Gastroesophageal sphincter (tissue), 4 donors: ENCODE measurements at places on chromosomes 2 and 18. TPM values are rescaled to one million over a fixed set of nuclear protein-coding genes. Genes with fewer than 3 reads are reported as not detected.

GRCh38 chr2:217658806-217659205 lies 344.0 kb downstream of the TNS1 start:
- no peak for ATAC-seq

GRCh38 chr2:112705575-112705974 lies 15.2 kb upstream of the NT5DC4 start:
- ATAC-seq: no peak

DNA sequence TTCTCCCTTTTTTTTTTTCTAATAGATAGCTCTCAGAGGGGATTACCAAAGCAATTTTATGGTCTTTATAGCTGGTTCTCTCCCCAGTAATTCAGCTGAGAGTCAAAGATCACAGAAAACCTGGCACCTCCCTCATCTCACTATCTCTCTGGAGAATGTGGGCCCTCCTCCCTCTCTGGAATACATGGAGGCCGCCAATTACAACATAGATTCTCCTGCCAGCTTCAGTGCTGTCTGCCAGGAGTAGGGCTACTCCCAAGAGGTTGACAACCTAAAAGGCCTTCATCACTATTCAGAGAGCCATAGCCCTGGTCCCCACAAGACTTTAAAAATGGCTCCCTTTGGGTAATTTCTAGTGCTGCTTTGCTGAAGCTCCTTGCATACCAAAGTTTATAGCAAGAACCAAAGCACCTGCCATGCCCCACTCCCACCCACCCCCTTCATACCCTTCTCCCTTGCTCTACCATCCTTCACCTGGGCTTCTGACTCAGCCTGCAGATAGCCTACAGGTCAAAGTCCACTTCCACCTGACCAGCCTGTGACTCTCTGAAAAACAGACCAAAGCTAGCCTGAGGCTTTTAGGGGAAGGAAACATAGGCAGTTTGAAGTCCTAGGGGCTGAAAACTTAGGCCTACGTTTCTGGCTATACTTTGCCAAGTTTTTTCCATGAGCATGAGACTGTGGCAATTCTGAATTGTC lies 472.3 kb downstream of the TNS1 start:
- ATAC-seq: no peak

DNA sequence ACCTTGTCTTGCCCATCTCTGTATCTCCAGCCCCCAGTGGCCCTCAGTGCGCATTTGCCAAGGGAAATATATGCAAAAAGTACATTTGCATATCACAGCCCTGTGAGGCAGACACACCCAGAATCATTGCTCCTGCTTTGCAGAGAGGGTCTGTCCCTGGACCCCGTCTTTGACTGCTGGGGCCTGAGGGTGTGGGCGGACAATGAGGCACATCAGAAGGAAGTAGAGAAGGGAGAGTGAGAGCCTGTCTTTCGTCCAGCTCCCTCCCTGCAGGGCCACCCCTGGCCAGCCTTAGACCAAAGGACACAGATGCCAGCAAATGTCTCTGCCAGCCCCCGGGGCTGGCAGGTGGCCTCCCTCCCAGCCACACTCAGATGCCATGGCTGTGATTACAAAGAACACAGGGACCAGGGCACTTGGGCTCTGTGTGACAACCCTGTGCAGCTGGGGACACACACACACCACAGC lies 516.2 kb upstream of the MYT1L start:
- no peak for ATAC-seq

DNA sequence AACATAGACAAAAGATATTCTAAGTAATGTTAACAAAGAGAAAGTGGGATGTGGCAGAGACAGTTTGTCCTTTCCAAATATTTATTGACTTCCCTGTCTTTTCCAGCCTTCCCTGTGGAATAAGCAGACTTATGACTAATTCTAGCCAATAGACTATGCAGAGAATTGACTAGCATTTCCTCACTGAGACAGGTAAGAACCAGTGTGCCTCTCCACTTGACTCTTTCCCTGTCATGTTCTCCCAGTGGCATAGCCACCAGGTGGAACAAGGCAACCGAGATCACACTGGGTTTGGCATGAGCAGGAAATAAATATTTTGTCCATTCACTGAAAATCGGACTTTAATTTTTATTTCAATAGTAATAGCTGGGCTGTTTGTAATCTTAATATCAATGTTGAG lies 168.1 kb upstream of the CTAGE1 start:
- ATAC-seq: no peak

GPAT2 gene
- 8.4 TPM for total RNA-seq

DNA sequence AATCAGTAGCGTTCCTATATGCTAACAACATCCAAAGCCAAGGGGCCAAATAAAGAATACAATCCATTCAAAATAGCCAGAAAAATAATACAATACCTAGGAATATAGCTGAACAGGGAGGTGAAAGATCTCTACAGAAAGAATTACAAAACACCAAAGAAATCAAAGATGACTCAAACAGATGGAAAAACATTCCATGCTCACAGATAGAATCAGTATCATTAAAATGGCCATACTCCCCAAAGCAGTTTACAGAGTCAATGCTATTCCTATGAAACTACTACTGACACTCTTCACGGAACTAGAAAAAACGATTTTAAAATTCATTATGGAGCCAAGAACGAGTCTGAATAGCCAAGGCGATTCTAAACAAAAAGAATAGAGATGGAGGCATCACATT lies 57.4 kb downstream of the CCBE1 start:
- no peak for ATAC-seq

C2orf66 gene
- not detected for total RNA-seq

DNA sequence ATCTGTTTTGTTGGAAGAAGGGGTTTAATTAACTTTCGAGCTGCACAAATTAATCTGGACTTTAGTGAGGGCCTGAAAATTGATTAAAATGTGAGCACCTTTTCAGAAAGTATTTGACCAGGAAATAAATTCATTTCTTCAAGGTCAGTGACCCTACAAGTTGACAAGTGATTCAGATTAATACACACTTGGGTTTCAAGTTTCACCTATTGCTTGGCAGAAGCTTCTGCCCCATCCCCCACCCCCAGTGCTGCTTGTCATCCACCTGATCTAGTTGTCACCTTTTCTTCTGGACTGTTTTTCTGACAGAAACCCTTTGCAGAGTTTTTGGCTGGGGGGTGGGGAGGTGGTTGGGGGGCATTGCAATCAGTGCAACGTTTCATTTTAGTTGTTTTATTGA lies 46.2 kb downstream of the RPRM start:
- no peak for ATAC-seq

- no peak for ATAC-seq
Measured at GRCh38 chr2:231139796-231140195, 15.0 kb upstream of the HTR2B start.

DNA sequence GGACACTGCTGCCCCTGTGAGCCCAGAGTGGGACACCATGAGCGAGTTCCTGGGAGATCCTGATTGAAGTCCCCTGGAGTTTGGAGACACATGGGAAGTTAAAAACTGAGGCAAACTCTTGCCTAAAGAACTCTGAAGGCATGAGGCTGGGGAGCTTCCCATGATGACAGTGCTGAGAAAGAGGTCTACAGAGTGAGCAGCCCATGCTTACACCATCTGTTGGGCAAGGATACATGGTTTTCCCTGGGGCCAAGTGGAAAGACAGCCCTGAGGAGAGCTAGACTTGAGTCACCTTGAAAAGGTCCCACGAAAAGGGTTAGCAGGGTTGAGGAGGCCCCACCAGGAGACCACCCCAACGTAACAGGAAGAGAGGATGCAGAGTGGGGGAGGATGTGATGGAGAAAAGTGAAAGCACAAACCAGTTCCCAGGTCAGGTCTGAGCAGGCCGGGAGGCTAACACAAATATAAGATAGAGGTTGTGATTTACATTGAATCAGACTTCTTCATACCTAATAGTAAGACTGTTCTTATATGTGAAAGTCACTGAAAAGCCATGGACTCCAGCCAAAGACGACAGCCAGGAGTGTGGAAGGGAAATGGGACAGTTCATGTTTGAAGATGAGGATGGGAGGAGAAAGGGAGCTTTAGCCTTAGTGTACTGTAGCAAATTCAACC lies 13.5 kb upstream of the FEZ2 start:
- ATAC-seq: no peak

TNS1 gene
- 1,619 TPM for total RNA-seq

UGT1A10 gene
- not detected for total RNA-seq

AKAIN1 gene
- not detected for total RNA-seq

SCYGR7 gene
- total RNA-seq: not detected

GRCh38 chr2:60554646-60555065 lies 1.2 kb upstream of the BCL11A start:
- ATAC-seq: peak; percentile 2

DNA sequence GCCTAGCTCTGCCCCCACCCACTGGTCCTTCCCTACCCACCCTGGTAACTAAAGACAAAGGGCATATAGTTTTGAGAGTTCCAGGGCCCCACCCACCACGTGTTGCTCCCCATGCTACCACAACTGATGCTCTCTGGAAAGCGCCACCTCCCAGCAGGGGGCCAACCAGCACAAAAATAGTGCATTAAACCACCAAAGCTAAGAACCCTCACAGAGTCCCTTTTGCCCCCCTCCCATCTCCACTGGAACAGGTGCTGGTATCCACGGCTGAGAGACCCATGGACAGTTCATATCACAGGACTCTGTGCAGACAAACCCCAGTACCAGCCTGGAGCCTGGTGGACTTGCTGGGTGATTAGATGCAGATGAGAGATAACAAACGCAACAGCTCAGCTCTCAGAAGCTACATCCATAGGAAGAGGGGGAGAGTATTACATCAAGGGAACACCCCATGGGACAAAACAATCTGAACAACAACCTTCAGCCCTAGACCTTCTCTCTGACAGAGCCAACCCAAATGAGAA lies 715.9 kb downstream of the NUP35 start:
- no peak for ATAC-seq

CHRND gene
- not detected for total RNA-seq

- ATAC-seq: no peak
Measured at GRCh38 chr2:47558768-47559684, 156.1 kb downstream of the MSH2 start.

DNA sequence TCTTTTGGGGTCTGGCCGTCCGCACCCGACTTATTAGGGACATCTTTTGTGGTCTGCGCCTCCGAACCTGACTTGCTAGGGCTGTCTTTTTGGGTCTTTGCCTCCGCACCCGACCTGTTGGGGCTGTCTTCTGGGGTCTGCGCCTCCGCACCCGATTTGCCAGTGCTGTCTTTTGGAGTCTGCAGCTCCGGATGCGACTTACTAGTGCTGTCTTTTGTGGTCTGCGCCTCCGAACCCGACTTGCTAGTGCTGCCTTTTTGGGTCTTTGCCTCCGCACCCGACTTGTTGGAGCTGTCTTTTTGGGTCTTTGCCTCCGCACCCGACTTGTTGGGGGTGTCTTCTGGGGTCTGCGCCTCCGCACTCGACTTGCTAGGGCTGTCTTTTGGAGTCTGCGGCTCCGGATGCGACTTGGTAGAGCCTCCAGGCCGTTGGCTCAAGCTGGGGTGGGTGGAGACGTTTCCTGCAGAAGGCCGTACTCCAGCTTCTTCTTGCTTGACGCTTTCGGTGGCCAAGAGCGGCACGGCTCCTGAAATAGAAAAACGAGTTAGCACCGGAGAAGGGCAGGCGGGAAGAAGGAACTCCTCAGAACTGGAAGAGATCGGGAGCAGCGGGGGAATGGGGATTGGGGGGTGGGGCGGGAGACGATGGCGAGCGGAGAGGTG lies 498 bp downstream of the TGOLN2 start:
- peak; percentile 33 for ATAC-seq

GRCh38 chr2:182866095-182866460 lies 359 bp downstream of the FRZB start:
- ATAC-seq: peak; percentile 32

- no peak for ATAC-seq
Measured at GRCh38 chr2:108614659-108615058, 80.4 kb downstream of the LIMS1 start.

DNA sequence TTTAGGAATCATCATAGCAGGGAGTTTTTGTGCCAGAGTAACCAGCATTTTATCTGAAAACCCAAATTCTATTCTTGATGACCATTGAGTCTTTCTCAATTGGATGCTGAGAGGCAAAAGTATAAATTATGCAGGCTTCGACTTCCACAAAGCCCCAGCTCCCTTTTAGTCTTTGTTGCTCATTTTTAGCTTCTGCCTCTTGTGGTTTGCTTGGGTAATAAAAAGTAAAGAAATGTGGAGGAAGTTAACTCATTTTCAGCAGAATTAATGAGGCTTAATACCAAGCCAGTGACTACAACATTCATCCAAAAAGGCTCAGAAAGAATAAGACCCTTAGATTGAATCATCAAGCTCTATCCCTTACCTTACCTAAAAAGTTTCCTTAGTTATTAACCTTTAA lies 18.6 kb downstream of the ERMN start:
- no peak for ATAC-seq

DCDC2C gene
- total RNA-seq: 4.0 TPM

DNA sequence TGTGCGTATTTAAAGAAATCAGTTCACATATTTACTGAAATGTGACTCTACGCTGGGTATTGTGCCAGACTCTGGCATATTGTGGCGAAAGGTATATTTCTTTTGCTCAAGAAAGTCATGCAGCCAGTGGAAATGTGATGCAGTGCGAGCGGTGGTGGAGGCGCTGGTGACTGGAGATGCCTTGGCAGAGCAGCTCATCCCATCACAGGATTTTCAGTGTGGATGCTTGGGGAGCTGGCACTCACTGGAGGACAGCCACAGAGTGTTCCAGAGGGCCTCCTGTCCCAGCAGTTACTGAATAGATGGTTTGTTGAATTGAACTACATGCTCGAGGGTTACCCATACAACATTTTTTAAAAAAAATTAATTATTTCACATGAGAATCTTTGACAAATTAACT lies 117.6 kb downstream of the ZNF407 start:
- no peak for ATAC-seq

MROH2A gene
- total RNA-seq: not detected

GRCh38 chr18:50788284-50788683 lies 31.5 kb downstream of the MRO start:
- ATAC-seq: no peak

DNA sequence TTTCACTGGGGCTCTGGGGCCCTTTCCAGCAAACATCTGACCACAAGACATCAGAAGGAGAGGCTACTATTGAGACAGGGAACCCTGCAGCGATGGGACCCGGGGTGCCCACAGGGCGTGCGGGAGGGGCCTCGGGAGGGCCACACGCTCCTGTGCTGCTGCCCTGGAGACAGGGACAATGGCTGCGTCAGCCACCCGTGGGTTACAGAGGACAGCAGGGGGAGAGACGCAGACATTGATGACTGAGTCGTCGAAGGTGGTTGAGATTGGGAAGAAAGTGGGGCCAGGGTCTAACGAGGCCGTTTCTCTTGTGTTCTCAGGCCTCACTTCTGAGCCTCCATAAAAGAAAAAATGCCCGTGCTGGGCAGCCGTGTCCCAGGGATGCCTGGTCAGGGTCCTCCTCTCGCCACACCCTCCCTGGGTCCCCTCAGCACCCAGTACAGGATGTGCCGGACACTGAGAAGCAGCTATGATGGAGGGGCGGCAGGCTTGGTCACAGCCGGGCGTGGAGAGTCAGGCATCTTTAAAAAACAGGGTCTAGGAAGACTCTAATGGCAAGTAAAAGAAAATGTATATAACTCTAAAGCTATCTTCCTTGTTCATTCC lies 73.9 kb downstream of the NDUFA10 start:
- ATAC-seq: no peak

- ATAC-seq: no peak
Measured at GRCh38 chr2:143877876-143878530, 641.9 kb downstream of the ZEB2 start.
